Bone marrow (tissue), 2 donors: ENCODE measurements at places on chromosomes 7 and 10.

DNA sequence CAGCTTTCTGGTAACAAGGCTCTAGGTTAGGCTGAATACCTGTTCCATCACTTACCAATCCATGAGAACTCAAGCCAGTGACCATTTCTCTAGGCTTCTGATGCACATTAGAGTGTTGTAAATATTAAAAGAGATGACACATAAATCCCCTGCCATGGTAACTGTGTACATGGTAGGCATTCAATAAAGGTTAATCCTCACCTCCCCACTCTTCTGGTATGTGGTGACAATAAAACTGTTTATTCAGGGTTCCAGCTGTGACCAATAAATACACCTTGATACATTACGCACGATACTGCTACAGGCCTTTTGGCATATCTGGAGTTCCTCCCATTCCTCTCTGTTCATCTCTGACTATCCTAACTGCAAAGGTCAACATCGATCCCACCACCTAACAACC, 171.9 kb downstream of the SRPK2 start:
- DNase-seq, result no peak

DNA sequence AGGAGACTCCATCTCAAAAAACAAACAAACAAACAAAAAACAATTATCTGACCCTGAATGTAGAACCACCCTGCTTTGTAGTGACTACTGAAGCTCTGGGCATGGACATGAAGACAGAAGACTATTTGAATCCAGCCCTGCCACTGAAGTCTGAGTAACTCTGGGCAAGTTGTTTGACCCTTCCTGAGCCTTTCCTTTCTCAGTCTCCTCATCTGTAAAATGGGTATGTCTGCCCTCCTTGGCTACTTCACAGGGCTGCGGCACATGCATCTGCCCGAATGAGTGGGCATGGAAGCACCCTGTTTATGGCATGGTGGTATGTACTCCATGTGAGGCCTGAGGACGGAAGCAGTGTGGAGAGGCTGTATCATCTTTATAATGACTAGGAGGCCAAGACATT, 22.2 kb upstream of the MALSU1 start:
- DNase-seq, result no peak

- DNase-seq, result no peak
Observed at GRCh38 chr10:130463876-130464364, 327.7 kb downstream of the GLRX3 start.

DNA sequence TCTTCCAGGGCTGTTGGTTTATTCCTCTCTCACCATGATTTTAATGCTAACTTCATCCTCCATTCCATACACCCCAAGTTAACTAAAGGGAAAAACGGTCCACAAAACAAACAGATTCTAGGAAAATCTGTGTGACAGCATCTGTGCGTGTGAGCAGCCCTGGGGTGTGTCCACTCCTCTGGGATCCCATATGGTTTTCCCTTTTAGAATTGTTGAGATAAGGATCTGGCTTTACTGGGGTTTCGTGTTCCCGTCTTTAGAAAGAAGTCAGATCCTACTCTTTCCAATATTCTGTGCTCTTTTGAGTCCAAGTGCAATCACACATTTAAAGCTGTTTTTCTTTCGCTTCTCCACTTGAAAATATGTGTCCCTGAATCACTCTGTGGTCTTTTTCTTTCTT, 257.1 kb downstream of the KLF6 start:
- DNase-seq, result no peak

DNA sequence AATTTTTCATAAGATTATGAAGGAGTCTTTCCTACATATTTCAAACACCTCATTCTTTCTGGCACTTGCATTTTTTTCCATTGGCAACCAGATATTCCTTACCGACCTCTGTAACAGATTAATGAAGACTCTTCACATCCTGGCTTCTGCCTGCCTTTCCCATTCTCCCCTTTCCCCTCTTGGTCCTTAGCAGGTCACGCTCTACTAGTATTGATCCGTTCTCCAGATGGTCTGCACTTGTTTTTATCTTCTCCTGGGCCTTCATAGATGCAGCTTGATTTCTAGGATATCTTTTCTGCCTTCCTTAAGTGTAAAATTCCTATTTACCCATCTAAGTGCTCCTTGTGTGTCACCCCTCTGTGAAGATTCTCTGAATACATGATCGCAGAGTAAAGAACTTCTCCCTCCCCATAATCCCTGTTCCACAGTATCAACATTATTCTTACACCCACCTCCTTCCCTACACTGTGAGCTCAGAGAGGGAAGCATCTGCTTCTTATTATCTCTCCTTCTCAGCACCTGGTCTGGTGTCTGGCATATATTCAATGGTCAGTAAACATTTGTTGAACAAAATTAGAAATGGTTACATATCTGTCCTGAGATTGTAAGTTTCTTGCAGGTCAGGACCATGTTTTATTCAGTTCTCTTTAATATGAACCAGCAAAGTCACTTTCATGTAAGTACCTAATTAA, 654.2 kb downstream of the REEP3 start:
- no peak for DNase-seq

DNA sequence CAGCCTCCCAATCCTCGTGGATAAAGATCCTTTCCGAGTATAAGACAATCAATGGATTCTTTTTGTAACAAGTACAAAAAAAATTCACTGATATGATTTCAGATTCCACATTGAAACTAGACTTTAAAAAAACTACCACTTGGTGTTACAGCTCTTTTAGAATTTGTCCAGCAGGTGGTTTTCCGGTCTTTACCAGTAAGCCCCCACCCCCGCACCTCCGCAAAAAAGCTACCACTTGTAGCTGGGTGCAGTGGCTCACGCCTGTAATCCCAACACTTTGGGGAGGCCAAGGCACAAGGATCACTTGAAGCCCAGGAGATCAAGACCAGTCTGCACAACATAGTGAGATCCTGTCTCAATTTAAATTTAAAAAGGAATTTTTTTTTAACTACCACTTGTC, 19.8 kb downstream of the IGF2BP3 start:
- no peak for DNase-seq

DNA sequence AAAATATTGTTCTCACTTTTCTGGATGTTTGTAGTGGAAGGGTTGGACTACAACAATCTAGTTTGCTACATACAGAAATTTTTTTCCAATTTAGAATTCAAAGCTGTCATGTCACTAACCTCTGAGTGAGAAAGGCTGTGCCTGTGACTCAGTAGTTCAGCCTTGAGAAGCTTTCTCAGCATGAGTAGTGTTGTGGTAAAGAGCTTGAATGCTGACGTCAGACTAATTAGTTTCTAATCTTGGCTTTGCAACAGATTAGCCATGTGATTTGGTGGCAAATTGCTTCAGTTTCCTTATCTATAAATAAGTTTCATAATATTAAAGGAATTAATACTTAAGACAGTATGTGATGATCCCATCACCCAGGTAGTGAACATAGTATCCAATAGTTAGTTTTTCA, 83.8 kb downstream of the ABCA13 start:
- no peak for DNase-seq

DNA sequence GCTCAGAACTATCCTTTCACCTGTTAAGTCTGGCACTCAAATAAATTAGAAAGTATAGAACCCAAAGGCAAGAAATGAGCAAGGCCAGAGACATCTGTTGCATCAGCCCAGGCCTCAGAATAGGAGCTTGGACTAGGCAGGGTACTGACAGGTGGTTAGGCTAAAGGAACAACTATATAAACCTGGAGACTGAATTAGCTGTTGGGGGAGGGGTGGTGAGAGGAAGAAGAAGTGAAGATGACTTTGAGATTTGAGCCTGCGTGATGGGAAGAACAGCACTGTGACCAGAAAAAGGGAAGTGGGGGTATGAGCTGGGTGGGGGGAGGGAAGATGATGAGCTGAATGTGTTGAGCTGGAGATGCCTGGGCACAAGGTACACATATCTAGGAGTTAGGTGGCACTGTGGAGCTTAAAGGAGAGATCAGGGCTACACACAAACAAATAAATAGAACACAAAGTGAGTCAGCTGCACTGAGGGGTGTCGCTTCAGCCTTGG, 244.7 kb downstream of the PTEN start:
- DNase-seq, result no peak

GRCh38 chr10:115046686-115047236, 46.4 kb upstream of the ATRNL1 start:
- DNase-seq, result no peak

GRCh38 chr10:116195583-116195982, 77.4 kb downstream of the GFRA1 start:
- no peak for DNase-seq

DNA sequence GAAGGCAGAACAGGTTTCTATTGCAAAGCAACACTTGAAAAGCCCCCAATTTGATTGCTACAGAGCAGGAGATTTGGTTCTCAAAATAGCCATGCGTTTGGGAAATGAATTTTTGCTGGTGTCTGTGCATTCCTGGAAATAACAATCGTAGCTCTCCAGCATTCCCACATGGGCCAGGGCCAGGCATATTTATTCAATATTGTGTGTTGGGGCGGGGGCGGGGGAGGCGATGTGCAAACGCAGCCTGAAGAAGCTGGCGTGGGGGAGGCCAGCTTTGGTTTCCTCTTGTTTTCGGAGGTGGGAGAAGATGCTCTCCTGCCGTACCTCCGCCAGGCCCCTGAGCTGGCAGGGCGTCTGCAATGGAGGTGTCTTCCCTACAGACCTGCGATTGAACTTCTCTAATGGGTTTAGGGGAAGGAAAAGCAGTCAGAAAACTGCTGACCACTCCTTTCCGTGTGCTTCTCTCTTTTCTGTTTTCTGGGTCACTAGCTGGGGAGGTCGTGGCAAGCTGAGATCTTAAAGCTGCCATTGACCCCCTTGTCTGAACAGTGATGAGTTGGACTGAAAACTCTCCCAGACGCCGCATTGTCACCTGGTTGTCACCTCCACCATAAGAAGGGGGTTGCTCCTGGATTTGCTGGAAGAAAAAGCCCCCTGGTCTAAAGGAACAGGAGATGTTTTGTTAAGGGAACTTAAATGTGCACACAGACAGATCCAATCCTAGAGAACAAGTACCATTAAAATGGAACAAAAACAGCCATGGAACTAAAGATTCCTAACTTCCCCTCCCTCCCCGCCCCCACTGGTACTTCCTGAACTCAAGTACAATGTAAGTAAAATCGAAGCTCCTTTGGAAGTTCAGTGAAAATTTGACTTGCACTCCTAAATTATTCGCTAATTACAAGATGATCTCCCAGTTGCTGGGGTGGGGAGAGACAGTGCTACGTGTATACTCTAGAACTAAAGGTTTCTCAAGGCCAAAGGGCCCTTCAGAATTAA, 56.4 kb upstream of the HABP2 start:
- no peak for DNase-seq

DNA sequence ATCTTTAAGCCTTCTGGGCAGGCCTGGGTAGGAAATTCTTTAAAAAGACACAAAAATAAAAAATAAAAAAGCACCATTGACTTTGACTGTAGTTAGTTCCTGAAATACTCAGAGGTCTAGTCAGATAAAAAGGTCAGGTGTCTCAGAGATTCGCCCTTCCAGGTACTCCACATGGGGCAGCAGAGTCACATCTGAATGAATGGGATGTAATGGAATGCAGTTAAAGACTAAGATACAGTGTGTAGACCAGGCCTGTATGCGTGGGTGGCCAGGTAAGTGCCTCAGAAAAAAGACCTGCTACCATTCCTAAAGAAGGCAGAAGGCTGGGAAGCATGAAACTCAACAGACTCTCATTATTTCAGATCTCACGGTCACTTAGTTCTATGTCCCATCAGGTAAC, 68.6 kb upstream of the SEM1 start:
- no peak for DNase-seq

GRCh38 chr7:75869776-75870379, 9.0 kb upstream of the RHBDD2 start:
- no peak for DNase-seq

DNA sequence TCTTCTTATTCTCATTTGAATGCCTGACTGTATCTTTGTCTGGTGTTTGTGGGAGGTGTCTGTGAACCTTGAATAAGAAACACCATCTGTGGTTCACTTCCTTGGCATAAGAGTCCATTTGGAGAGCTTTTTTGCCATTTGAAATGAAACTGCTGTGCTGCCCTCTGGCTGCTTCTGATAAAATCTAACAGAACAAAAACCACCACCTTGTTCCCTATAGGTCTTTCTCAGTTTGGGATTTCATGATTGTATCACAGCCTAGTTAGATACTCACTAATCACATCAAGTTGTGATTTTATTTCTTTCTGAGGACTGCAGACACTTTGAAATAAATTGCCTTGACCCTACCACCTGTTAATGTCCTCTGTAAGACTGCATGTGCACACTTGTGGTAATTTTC, 102.7 kb upstream of the FAM13C start:
- no peak for DNase-seq

DNA sequence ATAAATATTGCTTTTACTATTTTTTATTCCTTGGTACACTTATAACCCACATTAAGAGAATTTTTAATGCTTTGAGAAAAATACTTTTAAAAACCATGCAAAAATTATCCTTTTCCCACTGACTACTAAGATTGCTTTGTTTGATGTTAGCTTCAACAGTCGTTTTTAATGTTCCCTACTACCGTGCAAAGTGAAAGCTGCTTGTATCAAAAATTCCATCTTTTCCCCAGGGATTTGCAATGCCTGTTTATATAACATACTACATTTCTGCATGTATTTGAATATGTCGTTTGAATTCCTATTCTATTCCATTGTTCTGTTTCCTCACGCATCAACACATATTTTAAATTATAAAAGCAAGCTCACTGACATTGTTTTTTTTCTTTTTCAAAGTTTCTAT, 54.4 kb downstream of the TFPI2 start:
- DNase-seq, result no peak

DNA sequence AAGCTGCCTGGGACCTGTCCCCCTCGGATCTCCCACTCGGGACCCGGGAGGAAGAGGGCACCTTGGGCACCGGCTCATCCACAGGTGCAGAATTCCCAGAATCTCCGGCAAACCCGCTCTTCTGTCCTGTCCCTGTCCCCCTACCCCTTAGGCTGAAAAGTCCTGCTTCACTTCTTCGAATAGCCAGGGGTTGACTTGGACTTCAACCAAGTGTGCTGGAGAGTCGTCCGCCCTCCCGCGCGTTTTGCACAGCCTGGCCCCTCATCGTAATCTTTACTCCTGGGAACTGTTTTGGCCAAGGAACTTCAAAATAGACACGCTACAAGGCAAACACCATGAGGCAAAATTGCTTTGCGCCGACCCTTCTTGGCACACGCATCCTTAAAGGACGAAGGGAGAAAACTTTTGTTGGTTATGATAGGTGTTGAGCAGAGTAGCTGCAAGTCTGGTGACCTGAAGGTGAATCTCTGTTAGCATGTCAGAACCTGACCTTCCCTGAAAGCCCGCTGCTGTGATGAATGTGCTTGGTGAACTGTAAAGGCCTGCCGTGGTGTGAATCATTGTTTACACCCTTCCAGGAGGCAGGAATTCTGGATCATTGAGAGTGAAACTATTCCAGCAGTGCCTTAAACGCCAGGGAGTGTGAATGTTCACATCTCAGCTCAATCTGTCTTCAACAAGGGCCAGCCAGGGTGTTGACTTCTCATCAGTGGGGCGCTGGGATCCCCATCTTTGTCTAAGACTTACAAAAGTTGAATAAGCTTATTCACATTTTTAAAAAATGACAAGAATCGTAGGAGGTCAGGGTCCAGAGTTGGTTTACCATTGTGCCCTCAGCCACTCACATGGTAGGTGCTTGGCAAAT, 589 bp upstream of the RAPGEF5 start:
- no peak for DNase-seq
